ENCODE measurements at places on chromosomes 16 and 17.
A peak's percentile ranks its signal among the peaks of the same experiment; 100 is the strongest.

DNA sequence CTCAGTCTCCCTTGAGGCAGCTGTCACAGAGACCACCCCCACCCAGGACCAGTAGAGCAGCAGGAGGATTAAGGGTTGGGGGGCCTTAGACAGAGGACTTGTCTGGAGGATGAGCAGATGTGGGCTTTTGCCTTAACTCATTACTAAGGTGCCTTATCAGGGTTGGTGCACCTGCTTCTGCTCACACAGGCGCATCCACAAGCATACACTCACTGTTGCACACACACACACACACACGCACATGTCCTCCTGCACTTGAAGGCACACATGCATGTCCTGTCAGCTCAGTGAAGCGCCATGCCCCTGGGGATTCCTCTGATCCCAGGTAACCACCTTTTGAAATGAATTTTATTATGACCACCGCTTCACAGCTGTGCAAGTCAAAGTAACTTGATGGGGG is 1.2 kb downstream of the GFAP start:
- no peak for DNase-seq

GRCh38 chr17:79811868-79812352 is 15.0 kb upstream of the CBX8 start:
- DNase-seq = no peak

DNA sequence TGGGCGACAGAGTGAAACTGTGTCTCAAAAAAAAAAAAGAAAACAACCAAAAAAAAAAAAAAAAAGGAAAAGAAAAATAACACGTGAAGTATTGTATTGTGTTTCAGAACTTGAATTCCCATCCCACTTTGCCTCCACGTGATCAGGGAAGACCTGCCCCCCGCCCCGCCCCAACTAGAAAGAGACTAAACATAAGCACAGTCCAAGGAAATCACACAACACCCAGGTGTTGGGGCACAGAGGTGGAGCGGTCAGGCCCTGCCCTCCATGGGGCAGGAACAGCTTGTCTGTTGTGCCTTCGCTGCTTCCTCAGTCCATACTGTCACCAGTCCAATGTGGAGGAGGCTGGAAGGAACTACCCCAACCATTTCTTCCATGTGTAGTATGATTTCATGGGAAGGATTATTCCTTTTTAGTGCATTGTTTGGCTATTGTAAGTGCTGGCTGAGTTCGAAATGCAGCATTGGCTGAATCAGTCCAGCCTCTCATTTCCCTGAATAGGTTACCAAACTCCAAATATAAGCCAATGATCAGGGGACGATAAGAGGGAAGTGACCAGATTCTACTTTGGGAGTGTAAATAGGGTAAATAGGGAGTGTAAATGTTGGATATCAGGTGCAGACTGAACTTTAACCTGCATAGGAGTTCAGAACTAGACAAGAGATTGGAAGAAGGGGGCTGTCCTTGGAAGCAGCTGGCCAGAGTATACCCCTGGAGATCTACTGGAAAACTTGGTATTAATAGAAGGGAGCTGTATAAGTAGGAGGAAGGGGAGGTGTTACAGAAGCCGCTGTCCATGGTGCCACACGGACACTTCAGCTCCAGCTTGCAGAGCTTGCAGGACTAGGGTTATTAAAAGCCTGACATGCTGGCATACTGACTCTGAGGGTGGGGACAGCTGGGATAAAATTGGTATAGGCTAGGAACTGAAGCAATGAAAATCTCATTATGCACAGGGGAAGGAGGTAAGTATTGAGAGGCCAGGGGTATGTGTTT is 50.7 kb downstream of the TANGO6 start:
- peak; percentile 8 for DNase-seq

DNA sequence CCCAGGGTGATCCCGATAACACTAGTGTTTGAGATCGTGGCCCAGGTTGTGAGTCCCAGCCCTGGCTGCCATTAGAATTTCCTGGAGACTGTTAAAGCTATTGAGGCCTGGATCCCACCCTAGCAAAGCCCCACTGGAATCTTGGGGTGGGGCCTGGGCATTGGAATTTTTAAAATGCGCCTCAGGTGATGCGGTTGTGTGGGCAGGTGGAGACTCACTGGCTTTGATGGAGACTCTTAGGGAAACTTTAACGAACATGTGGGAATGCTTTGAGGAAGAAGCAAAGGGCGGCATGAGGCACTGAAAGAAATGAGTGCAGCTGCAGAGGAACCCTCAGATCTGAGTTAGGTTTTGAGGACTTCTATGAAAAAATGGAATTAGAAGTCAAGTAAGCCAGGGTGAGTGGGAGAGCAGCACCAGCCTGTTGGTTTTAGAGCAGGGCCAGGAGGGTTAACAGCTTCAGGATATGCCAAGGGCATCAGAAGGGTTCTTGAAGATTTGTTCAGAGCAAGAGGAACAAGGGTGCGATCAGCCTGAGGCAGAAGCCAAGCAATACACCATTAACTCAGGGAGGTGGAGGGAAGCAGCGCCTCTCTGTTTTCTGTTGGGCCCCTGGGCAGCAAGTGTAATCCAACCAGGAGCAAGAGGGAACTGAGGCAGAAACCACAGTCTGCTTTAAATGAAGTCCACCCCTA is 42.5 kb downstream of the KSR1 start:
- DNase-seq = no peak

DNA sequence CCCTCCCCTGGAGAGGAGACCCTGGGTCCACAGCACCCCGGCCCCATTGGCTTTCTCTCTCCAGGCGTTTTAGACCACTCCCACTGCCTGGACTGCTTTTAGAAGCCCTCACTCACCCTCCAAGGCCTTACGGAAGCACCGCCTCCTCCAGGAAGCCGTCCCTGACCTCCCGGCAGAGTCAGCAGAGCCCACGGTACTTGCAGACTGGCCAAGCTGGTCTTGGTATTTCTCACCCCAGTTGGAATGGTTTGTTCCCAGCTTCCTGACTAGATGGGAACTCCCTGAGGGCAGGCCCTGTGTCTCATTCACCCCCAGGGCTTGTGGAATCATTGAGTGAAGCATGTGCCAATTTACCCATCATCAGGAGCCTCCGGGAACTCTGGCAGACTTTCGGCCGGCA is 9.2 kb downstream of the SCGB1C2 start:
- no peak for DNase-seq

DNA sequence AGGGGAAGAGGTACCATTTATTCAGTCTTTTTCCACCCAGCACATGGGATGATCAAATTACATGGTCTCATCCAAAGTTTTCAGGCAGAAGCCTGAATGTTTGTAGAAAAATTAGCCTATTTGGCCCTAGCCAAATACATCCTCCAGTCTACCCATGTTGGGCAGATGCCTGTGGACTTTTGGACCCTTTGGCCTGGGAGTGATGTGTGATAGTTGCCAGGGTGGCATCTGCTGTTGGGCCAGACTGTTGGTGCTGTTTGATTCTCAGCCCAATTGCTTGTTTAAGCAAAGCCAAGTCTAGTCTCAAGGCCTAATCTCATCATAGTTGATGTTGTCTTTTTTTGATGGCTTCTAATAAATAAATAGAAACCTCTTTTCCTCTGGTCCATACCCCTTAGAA is 419.0 kb downstream of the CDH13 start:
- no peak for DNase-seq

DNA sequence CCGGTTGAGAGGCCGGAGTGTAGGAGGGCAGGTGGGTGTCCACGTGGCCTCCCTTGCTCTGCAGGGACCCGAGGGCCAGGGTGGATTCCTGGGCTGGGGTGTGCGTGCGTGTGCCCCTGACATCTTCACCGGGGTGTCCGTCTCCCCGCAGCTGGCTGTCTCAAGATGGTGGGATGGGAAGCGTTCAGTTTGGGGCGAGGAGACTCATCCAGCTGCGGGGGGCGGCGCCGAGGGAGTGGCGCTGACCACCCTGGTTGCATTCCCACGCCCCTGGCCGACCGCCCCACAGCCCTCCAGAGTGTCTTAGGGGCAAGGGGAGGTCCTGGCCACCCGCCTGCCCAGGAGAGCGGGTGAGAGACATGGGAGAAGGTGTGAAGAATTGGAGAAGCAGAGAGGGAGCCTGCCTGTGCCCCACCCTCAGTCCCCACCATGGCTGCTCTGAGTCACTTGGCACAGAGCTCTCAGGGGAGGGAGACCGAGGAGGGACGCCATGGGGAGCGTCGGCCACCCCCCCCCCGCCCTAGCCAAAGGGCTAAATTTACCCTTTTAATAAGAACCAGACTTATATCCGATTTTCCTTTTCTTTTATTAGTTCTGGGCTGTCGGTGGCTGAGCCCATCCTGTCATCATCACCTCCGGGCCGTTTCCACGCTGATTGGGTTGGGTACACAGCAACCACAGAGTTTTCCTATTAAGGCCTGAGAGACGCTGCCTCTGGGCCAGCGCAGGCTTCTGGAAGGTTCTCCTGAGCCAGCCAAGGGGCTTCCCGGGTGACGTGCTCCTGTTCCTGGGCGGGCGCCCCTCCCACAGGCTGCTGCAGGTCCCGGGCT is 22.0 kb downstream of the BAHCC1 start:
- no peak for DNase-seq

- peak; percentile 66 for DNase-seq
These were observed 48.7 kb upstream of the GSE1 start for GRCh38 chr16:85564277-85565051.

DNA sequence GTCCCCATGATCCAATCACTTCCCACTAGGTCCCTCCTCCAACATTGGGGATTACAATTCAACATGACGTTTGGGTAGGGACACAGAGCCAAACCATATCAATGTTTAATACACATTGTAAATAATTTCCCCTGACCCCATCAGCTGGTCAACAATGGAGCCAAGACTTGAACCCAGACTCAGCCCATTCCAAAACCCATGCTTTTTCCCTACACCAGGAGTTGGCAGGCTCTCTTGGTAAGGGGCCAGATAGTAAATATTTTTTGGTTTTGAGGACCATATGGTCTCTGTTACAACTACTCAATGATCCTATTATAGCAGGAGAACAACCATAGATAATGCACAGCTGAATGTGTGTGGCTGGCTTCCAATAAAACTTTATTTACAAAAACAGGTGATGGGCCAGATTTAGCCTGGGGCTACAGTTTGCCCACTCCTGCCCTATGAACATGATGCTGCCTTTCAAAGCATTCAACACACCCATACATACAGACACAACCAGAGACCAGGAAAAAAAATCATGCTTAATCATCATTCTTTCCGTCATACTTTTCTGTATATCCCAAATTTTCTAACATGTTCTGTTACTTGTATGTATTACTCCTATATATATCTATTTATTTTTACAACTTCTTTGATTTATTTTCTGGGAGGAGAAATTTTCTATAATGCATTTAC is 22.1 kb upstream of the MSI2 start:
- DNase-seq = no peak

Measured in inflammatory macrophage (primary cell).